Activated T-helper 1 cell treated with anti-CD3 and anti-CD28 coated beads, Interleukin-12 subunit alpha, Interleukin-12 subunit beta, Interleukin-2, Interleukin-4 antibody, amounts not matched to agents 30 ng/mL and 10 ng/mL and 1 ng/mL, durations not matched to agents 14 hours and 24 hours and 36 hours (primary cell): ENCODE measurements at places on chromosomes 1 and 21. TPM values are rescaled to one million over a fixed set of nuclear protein-coding genes. Genes with fewer than 3 reads are reported as not detected.

GRCh38 chr1:199113265-199113869 lies 474.5 kb downstream of the PTPRC start:
- peak; percentile 58 for DNase-seq
- peaks cover 24% of the 10 kb centered on the region for H3K36me3 ChIP-seq
- no peaks in the 10 kb centered on the region for H3K27me3 ChIP-seq
- no peak overlapping the region for H3K4me3 ChIP-seq
- no peak overlapping the region for H3K27ac ChIP-seq

COL11A1 gene
- total RNA-seq, result not detected in 2 replicates

GRCh38 chr21:21385404-21385803 lies 387.2 kb downstream of the NCAM2 start:
- H3K36me3 ChIP-seq, result no peaks in the 10 kb centered on the region
- H3K4me3 ChIP-seq, result no peak overlapping the region
- H3K27ac ChIP-seq, result no peak overlapping the region
- no peaks in the 10 kb centered on the region for H3K27me3 ChIP-seq

DNA sequence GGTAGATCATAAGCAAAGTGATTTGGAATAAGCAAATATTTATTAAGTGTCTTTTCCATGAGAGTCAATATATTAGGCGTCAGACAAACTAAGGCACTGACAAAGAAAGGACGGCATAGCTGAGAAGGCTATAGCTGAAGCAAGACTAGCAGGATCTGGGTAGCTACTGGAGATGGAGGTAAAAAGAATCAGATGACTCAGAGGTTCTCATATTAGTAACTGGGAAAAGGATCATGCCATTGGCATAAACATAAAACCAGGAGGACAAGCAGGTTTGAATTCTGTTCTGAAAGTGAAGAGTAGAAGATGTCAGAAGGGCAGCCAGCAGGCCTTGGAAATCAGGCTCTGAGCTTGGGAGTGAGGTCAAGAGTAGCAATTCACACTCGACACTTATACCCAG lies 531.9 kb downstream of the PTPRC start:
- H3K36me3 ChIP-seq, result peaks cover 5% of the 10 kb centered on the region
- H3K27ac ChIP-seq, result peak overlapping the region; percentile 16
- no peaks in the 10 kb centered on the region for H3K27me3 ChIP-seq
- no peak for DNase-seq
- peaks cover 62% of the 10 kb centered on the region for H3K4me1 ChIP-seq
- no peak overlapping the region for H3K4me3 ChIP-seq

DNA sequence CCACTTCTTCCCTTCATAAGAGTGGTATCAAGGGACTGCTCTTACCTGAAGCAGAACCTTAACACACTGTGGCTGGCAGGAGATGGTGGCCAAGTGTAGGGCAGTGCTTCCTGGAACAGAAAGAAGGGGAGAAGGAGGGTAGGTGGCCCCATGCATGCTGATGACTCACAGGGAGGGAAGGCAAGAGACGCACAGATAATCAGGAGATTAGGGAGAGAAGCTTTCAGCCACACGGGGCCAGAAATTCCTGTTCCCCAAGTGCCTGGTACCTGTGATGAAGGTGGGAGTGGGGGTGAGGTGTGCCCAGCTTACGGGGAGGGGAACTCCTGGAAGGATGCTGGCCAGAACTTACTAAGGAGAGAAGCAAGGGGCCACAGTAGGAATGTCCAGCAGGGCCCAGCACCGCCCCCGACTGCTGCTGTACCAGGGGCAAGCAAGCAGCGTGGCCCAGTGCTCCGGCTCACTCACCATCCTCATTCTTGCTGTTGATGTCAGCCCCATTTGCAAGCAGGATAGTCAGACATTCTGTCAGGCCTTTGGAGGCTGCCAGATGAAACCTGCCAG lies 7.7 kb downstream of the ANKRD35 start:
- H3K4me1 ChIP-seq, result peaks cover 2% of the 10 kb centered on the region
- H3K27ac ChIP-seq, result no peak overlapping the region
- H3K36me3 ChIP-seq, result no peaks in the 10 kb centered on the region
- no peak overlapping the region for H3K4me3 ChIP-seq
- no peak for DNase-seq
- H3K27me3 ChIP-seq, result peaks cover 33% of the 10 kb centered on the region

KAZN gene
- 0.54 and 0.91 TPM in 2 replicates for total RNA-seq

GRCh38 chr1:50424884-50425375 lies 1.7 kb upstream of the DMRTA2 start:
- H3K4me1 ChIP-seq, result peaks cover 40% of the 10 kb centered on the region
- DNase-seq, result no peak
- peak overlapping the region; percentile 64 for H3K27ac ChIP-seq

DNA sequence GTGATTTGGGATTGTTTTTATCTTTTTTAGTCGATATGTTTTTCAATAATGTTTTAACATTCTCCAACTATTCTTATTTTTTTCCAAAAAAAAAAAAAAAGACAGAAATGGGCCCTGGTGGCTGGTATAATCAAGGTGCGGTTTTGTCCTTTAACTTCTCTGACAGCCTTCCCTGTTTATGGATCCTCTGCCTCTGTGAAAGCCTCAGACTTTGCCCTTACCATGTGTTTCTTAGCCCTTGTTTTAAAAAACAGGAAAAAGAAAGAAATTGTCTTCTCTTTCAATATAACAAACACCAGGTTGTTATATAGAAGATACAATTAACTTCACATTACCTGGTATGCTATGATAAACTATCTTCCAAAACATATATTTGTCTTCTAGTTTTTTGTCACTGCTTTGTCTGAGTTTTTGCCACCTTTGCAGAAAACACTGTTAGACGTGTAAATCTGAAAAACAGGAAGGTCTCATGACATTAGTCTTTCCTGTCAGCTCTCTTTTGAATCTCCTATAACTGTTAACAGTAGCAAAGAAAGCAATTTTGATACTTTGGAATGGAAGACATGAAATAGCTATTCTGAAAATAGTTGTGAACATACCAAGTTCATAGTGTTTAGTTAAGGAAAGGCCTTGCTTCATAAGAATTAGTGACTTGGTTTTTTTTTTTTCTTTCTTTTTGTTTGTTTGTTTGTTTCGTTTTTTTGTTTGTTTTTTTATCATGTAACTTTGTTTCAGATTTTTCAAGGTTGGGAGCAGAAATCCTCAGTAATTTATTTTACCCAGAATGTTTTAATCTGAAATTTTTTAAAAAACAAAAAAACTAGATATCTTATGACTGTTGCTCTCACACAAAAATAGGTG lies 31.7 kb upstream of the CACYBP start:
- H3K27me3 ChIP-seq, result no peaks in the 10 kb centered on the region
- H3K4me1 ChIP-seq, result peaks cover 80% of the 10 kb centered on the region
- H3K36me3 ChIP-seq, result peaks cover 14% of the 10 kb centered on the region
- peak overlapping the region; percentile 70 for H3K4me3 ChIP-seq
- H3K27ac ChIP-seq, result peak overlapping the region; percentile 96
- DNase-seq, result no peak

DNA sequence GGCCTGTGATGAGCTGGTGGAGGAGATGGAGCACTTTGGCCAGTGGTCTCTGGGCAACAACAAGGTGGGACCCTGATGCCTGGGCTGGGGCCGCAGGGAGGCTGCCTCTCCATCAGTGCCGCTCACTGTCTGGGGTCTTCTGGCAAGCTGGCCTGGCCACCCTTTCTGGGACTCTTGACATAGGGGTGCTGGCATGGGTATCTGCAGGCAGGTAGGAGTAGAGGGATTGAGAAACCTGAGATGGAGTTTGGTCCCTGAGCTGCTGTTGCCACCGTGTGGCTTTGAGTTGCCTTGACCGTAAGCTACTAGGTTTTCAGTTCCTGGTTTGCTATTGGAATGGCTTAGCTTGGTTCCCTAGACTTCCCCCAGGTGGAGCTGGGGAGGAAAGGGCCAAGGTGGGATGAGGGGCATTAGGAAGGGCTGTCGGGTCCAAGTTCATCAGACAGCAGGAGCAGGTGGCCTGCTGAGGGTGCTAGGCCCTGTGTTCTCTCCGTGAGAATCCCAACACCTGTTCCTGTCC lies 13.2 kb upstream of the MFN2 start:
- no peak overlapping the region for H3K4me3 ChIP-seq
- peak overlapping the region; percentile 1 for H3K27ac ChIP-seq
- peaks cover 19% of the 10 kb centered on the region for H3K36me3 ChIP-seq
- H3K4me1 ChIP-seq, result peaks cover 7% of the 10 kb centered on the region
- no peak for DNase-seq

GBP7 gene
- total RNA-seq, result not detected in 2 replicates

GRCh38 chr1:202010180-202011015 lies at the start of gene ELF3:
Gene ELF3, plus strand, starts transcription at chr1:202010587. Its CDS starts 550 bp downstream, at chr1:202011137.
- no peaks in the 10 kb centered on the region for H3K36me3 ChIP-seq
- DNase-seq, result no peak

GRCh38 chr1:225657462-225657989 lies 4.6 kb upstream of the ENAH start:
- H3K4me3 ChIP-seq, result no peak overlapping the region
- H3K36me3 ChIP-seq, result no peaks in the 10 kb centered on the region
- peaks cover 6% of the 10 kb centered on the region for H3K4me1 ChIP-seq
- no peak overlapping the region for H3K27ac ChIP-seq

DNA sequence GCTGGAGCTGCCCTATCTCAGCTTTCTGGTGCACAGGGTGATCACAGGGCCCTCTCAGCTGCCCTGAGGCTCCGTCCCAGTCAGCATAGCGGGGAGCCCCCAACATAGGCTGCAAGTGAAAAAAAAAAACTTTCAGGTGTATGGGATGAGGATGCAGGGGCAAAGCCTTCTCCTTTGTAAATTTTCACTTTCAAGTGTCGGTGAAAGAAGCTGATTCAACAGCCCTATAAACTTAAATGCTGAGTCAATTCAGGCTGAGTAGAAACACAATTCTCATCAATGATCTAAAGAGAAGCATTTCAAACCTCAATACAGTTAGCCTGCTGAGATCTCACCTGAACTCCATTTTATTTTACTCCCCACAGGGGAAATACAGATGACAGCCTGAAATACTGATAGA lies 171.2 kb downstream of the SEC16B start:
- H3K27me3 ChIP-seq, result no peaks in the 10 kb centered on the region
- H3K4me3 ChIP-seq, result no peak overlapping the region
- DNase-seq, result no peak
- H3K36me3 ChIP-seq, result no peaks in the 10 kb centered on the region
- H3K27ac ChIP-seq, result no peak overlapping the region

DNA sequence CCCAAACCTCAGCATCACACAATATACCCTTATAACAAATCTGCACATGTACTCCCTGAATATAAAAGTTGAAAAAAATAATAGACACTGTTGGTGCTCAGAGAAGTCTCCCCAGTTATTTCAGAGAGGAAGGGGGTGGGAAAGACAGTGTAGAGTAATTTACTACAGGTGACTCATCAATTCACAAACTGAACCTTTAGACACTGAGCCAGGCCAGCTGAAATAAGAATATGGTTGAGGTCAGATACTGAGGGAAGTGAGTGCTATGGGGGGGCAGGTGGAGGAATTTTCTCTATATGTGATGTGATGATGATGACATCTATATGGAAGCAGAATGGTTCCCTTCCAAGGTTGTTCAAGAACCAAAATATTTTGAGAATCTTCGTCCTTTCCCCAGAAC lies 50.1 kb downstream of the MRPL39 start:
- DNase-seq, result no peak
- H3K27ac ChIP-seq, result no peak overlapping the region
- no peak overlapping the region for H3K4me3 ChIP-seq
- H3K36me3 ChIP-seq, result peaks cover 3% of the 10 kb centered on the region
- H3K27me3 ChIP-seq, result no peaks in the 10 kb centered on the region
- peaks cover 62% of the 10 kb centered on the region for H3K4me1 ChIP-seq

GRCh38 chr1:169133801-169134502 lies 27.5 kb downstream of the ATP1B1 start:
- no peak overlapping the region for H3K27ac ChIP-seq
- H3K4me3 ChIP-seq, result no peak overlapping the region
- peaks cover 4% of the 10 kb centered on the region for H3K27me3 ChIP-seq
- H3K4me1 ChIP-seq, result peaks cover 6% of the 10 kb centered on the region
- H3K36me3 ChIP-seq, result peaks cover 27% of the 10 kb centered on the region

SEC16B gene
- not detected in 2 replicates for total RNA-seq

DNA sequence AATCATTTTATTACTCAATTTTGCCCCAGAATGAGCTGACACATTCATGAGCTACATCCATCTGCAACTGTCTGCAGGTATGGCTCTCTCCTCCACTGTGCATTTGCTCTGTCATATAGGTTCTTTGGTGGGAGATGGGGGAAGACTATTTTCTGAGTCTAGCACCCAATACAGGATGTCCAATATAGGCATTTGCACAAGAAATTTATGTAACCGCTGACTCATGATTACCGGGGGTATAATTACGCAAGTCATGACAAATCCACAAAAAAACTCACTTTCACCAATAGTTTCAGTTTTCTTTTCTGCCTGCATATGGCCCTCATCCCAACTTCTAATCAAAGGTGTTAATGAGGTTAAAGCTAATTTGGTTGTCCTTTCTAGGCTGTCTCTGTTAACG lies 17.5 kb upstream of the VSIG8 start:
- H3K4me3 ChIP-seq, result no peak overlapping the region
- no peak for DNase-seq

SYCP1 gene
- total RNA-seq, result not detected in 2 replicates

DNA sequence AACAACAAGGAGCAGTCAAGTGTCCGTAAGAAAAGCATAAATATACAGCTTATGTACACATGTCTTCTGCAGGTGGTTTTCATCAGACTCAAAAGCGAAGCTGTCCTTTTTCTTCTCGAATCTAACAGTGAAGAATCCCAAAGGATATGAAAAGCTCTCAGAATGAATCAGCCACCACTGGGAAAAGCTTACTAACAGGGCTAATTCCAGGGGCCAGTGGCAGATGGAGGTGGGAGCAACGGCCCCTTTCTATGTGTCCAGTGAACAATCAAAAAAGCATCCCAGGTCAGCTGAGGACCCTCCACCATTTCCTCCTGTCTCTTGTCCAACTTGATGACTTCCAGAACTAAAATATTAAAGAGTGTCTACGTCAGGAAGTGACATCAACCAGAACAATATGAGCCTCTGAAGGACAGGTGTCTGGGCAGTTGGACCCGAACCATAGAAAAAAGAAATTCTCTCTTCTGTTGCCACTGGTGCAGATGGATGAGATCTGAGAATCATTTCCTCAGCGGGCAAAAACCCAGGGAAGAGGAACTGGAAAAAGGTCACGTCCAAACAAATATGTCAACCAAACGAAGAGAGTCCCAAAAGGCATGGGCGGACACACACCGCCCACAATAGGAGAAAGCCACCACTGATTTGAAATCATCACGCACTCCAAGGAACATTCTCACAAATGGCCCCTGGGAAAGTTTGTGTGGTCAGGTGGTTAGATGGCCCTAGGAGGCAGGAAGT lies 70.4 kb upstream of the TIAM1 start:
- peaks cover 15% of the 10 kb centered on the region for H3K36me3 ChIP-seq
- no peak for DNase-seq
- H3K4me3 ChIP-seq, result no peak overlapping the region
- H3K4me1 ChIP-seq, result no peaks in the 10 kb centered on the region
- no peak overlapping the region for H3K27ac ChIP-seq
- peaks cover 3% of the 10 kb centered on the region for H3K27me3 ChIP-seq

C2CD4D gene
- total RNA-seq, result 1.0 and 1.2 TPM in 2 replicates

GRCh38 chr1:99173282-99173681 lies 91.0 kb upstream of the PLPPR4 start:
- H3K4me1 ChIP-seq, result no peaks in the 10 kb centered on the region
- no peak for DNase-seq
- H3K27ac ChIP-seq, result no peak overlapping the region
- no peak overlapping the region for H3K4me3 ChIP-seq
- peaks cover 6% of the 10 kb centered on the region for H3K27me3 ChIP-seq

- DNase-seq, result no peak
- H3K27me3 ChIP-seq, result peaks cover 2% of the 10 kb centered on the region
- peak overlapping the region; percentile 1 for H3K4me3 ChIP-seq
- H3K4me1 ChIP-seq, result peaks cover 24% of the 10 kb centered on the region
- H3K27ac ChIP-seq, result no peak overlapping the region
- H3K36me3 ChIP-seq, result no peaks in the 10 kb centered on the region
These were observed 1657.8 kb downstream of the MRPL39 start for GRCh38 chr21:23949493-23949892.

GRCh38 chr1:206829875-206830274 lies 35.5 kb upstream of the IL20 start:
- no peak overlapping the region for H3K4me3 ChIP-seq

OR6K3 gene
- total RNA-seq, result not detected in 2 replicates
